ENCODE measurements at places on chromosomes 6 and 20. TPM values are rescaled to one million over a fixed set of nuclear protein-coding genes. Genes with fewer than 3 reads are reported as not detected.

DNA sequence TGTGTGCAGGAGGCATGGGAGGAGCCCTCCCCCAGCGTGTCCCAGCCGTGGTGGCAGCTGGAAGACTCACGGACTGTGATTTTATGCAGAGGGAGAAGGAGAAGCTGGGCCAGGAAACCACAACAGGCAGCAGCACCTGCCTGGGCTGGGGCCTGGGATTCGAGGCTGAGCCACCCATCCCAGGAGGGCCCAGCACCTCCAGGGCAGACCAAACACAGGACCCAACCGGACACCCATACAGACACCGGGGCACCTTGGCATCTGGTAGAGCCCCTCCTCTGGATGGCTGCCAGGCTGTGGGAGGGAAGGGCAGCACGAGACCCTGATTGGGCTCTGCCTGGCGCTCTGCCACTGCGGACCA, 41.7 kb upstream of the CHRNA4 start:
- DNase-seq, result no peak

DNA sequence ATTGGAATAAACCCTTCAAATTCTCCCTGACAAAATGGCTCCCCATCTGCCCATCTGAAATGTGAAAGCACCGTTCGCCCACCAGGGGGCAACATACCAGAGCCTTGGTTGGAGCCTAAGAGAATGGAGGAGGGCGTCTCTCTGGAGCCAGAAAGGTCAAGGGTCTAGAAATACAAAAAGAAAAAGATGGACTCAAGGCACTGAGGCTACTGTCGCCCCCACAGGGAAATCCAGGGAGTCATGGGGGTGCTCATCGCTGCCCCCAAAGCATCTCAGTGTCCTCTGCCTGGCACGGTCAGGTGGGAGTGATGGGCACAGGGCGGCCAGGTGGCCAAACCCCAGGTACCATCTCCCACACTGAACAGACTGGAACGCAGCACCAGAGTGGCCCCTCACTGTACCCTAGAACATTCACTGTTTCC, 136.3 kb downstream of the ZMYND8 start:
- no peak for DNase-seq

GRCh38 chr20:60302875-60303274, 344.7 kb downstream of the CDH26 start:
- DNase-seq, result no peak

DNA sequence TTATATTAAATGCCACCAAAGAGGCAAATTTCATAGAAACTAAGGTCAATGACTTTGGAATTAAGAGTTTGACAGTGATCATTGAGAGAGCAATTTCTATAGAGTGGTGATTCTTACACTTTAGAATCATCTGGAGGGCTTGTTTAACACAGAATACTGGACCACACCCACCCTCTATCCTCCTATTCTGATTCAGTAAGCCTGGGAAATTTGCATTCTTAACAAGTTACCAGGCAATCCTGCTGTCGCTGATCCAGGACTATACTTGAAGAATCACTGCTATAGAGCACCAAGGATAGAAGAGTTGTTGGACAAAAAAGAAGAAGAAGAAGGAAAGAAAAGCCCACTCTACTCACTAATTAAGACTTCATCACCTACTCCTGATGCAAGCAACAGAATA, 21.3 kb upstream of the TBX18 start:
- DNase-seq, result no peak

DNA sequence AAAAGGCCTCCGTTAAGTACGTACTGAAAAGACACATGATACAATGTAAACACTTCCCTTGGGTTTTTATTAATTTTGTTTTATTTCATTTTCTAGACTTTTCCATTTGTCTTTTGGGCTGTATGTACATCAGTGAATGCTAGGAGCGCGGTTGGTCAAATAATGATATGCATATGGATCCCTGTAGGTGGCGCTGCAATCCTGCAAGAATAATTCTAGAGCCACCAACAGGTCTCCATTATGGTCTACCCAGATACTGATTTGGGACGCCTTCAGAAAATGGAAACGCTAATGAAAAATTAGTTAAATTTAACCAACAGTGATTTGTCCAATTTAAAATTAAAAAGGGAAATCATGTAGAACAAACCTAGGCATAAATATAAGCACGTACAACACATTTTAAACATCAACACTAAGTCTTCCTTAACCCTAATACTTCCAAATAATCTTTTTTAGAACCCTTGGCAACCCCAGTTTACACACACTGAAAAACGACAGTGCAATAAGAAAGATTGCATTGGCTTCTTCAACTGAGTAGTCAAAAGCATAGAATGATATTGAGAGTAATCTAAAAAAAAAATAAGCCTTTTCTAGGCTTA, 433.5 kb downstream of the RFPL4B start:
- DNase-seq, result peak; percentile 43

- DNase-seq, result peak; percentile 72
These were observed 906 bp upstream of the PDE10A start for GRCh38 chr6:165663736-165664558.

GRCh38 chr6:42901538-42901957, 14.3 kb upstream of the PTCRA start:
- DNase-seq, result peak; percentile 84

- DNase-seq, result peak; percentile 51
These were observed 167.2 kb downstream of the TTLL2 start for GRCh38 chr6:167492100-167492449.

SUMO4 gene
- 0.32 TPM for total RNA-seq

TGM2 gene
- 473 TPM for total RNA-seq

GRCh38 chr6:105272786-105273185, 93.0 kb upstream of the POPDC3 start:
- no peak for DNase-seq

PPP1R16B gene
- total RNA-seq, result 9.4 TPM

GRCh38 chr6:54254886-54255285, 53.4 kb upstream of the TINAG start:
- no peak for DNase-seq

GRCh38 chr20:31602779-31603441, 2.2 kb upstream of the ID1 start:
- no peak for DNase-seq

PCK1 gene
- total RNA-seq, result 0.62 TPM

GRCh38 chr20:23114448-23115082, 28.4 kb upstream of the CD93 start:
- no peak for DNase-seq

- DNase-seq, result no peak
These were observed 39.4 kb upstream of the PLEKHG1 start for GRCh38 chr6:150560004-150560883.

- DNase-seq, result no peak
These were observed 203.5 kb downstream of the UTRN start for GRCh38 chr6:144488590-144488989.

ADAM33 gene
- total RNA-seq, result 12.2 TPM

DNA sequence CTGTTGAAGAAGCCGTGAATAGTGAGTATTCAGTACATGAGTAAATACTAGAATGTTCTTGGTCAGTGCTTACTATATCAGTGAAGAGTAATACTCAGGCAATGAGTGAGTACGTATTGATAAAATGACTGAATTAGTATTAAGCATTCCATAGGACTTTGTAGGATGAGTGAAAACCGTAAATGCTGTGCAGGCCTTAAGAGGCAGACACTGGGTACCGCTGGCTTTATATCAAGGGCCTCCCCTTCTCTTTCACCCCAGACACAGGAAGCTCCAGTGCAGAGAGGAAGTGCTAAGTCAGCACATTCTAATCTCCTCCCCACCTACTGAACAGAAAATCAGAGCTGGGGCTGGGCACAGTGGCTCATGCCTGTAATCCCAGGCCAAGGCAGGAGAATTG, 24.2 kb downstream of the POFUT1 start:
- no peak for DNase-seq

GRCh38 chr6:87118054-87118453, 23.1 kb upstream of the CGA start:
- no peak for DNase-seq

DNA sequence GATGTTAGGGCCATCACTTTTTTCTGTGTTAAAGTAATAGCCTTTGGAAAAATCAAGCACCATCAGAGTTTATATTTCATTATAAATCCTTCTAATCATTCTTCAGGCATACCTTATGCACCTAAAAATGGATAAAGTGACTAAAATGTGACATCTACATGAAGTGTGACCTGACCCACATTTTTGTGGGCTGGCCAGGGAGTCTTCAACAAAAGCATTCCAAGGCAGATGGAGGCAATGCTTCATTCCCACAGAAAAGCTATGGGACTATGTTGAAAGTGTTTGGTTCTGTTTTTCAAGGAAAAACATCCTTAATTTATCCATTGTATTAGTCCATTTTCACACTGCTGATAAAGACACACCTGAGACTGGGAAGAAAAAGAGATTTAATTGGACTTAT, 58.8 kb upstream of the LTV1 start:
- DNase-seq, result no peak

GRCh38 chr6:7633361-7633760, 43.4 kb downstream of the SNRNP48 start:
- DNase-seq, result no peak

PTPRT gene
- 0.10 TPM for total RNA-seq
